CD4-positive, alpha-beta memory T cell (primary cell): ENCODE measurements at places on chromosomes 12 and 14.
A peak's percentile ranks its signal among the peaks of the same experiment; 100 is the strongest.

- DNase-seq, result no peak
Observed at GRCh38 chr14:93619176-93619793, 169.0 kb downstream of the PRIMA1 start.

- peak; percentile 91 for DNase-seq
Observed at GRCh38 chr12:53492830-53493609, 6.2 kb downstream of the MAP3K12 start.

- no peak for DNase-seq
Observed at GRCh38 chr14:83251402-83251801, 1717.7 kb upstream of the SEL1L start.

DNA sequence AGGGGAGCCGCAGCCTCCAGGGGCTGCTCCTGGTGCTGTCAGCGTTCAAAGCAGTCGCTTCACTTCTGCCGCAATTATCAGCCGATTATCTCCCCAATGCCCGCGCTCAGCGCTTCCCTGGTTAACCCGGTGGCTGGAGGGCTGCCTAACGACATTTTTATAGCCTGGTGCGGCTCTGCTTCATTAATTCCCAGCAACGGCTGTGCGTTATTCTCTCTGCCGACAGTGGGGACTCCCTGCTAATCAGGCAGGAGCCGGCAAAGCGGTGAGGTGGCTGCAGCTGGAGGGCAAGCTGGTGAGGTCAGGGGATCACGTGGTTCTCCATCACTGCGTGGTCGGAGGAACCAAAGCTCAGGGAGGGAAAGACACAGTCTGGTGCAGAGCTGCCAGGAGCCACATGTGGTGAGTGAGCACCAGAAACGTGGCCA lies 62.9 kb downstream of the GLRX5 start:
- no peak for DNase-seq

DNA sequence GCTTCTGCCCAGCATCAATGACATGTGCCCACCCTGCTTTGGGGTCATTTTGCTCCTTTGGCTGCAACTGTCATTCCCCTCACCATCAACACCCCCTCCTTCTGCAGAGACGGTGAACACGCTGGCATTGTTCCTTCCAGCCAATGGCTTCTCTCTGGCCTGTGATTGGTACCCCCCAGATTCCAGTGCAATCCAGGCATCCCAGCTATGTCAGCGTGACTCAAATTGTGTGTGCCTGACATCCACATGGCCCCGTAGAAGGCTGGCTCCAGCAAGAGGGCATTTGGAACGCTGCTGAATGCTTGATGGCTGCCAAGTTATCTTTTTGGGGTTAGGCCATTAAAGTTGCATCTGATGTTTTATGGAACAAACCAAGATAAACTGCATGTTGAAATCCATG lies 21.0 kb upstream of the CCND2 start:
- no peak for DNase-seq

GRCh38 chr12:81639196-81639595 lies 120.0 kb downstream of the PPFIA2 start:
- DNase-seq, result no peak

GRCh38 chr12:52335598-52336262 lies 14.5 kb upstream of the KRT83 start:
- DNase-seq, result no peak

GRCh38 chr12:49131894-49132461 lies 783 bp upstream of the TUBA1B start:
- no peak for DNase-seq

DNA sequence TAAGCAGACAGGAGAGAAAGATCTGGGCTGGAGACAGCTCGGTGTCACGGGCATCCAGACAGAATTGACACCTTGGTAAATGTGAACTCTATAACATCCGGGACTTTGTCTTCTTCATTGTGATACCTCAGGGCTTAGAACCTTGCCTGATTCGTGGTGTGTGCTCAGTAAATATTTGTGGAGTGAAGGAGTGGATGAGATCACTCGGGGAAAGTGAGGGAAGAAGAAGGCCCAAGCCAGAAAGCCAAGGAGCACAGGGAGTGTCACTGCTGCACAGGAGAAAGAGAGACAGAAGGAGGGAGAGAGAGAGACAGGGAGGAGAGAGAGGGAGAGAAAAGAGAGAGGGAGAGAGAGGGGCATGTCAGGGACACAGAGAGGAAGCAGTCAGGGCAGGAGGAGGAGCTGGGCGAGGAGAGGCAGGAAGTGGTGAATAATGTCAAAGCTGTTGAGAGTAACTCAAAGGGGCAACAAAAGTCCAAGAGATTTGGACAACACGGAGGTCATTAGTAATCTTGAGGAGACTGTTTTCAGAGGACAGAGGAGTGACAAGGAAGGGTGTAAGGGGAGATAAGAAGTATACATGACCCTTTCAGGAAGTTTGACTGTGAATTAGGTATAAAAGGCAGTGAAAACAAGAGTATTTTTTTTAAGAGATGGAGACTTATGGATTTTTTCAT lies 141.6 kb upstream of the MAX start:
- peak; percentile 22 for DNase-seq

GRCh38 chr12:101594700-101595099 lies at the start of gene MYBPC1:
MYBPC1 (plus strand) TSS chr12:101594971; CDS start chr12:101595071, 100 bp downstream.
- DNase-seq, result no peak

- DNase-seq, result no peak
Observed at GRCh38 chr12:67772267-67773169, 124.0 kb downstream of the DYRK2 start.

GRCh38 chr12:14048941-14049545 lies 67.6 kb upstream of the GRIN2B start:
- DNase-seq, result no peak

DNA sequence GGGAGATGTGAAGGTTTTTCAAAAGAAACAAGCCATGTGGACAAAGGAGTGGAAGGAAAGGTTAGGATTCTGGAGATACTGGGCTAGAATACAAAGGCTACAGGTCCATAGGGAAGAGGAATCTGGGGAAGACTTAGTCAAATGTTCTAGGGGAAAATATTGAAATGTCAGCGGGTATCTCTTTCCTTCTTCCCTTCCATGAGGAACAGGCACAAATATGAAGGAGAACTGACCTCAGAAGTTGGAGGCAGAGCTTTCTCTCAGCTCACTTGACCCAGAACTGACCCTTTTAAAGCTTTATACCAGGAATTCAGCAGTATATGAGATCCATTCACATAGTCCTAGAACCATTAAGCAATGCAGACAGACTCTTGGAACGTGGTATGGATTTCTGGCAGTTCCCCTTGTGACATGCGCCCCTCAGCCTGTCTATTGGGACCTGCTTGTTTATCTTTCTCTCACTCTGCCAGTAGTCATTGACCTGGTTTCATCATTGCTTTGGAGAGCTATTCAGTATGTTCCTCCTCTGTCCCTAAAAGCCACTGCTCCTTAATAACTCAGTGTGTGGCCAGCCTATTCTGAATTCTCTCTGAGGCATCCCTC lies 43.0 kb upstream of the GSG1 start:
- DNase-seq, result no peak

- DNase-seq, result no peak
Observed at GRCh38 chr12:132172619-132173018, 28.4 kb downstream of the NOC4L start.

GRCh38 chr14:85223667-85224066 lies 306.3 kb upstream of the FLRT2 start:
- no peak for DNase-seq

DNA sequence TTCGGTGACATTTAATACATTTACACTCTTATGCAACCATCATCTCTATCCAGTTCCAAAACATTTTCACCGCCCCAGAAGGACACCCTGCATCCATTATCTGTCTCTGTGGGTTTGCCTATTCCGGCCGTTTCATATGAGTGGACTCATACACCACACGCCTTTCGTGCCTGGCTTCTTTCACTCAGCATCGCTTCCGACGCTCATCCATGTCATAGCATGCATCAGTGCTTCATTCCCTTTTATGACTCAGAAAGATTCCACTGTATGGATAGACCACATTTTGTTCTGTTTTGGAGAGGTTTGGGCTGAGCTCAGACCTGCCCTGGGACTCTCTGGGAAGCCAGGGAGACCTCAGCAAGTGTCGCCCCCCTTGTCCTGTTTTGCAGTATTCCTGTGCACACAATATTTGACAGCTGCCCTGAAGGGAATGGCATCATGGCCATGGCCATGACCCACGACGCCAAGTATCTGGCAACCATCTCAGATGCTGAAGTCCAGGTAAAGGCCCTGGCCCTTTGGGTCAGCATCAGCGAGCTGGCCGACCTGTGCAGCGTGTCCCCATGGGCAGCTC lies 23.8 kb downstream of the CFAP251 start:
- DNase-seq, result no peak
